ENCODE measurements at places on chromosomes 6 and 20.

- DNase-seq = no peak
Measured at GRCh38 chr6:96889146-96889545, 8.5 kb downstream of the NDUFAF4 start.

DNA sequence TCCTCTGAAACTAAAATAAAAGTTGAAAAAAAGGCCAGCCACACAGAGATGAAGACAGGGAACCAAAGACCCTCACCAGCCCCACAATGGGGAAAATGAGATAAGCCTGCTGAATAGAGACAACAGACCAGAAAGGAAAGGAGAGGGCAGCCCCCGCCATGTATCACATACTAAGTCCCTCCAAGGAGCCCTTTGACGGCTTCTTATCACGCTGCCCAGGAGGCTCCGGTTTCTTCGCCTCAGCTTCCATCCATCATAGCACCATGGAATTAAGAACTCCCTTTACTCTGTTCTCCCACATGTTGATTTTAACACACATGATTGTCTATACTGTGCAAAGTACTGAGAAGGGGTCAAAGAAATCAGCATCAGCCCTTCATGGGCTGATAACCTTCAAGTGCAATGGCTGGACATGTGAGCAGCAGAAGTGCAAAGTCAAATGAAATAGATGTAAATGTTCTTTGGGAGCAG, 54.9 kb downstream of the MAP3K5 start:
- no peak for DNase-seq

DNA sequence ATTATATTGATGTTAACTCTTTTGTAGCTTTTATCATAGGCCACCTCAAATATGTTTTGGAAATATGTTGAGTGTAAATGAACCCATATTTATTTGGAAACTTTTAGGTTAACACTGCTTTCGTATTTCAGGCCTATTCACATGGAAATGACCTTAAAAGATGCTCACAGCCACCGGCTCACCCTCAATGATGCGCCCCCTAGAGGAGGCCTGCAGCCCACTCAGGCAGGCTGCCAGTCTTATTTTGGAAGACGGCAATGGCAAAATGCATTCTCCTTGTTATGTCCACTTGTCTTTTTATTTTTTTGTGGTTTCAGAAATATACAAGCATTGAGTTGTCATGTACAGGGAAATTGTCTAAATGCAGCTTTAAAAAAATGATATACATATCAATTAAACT, 869.7 kb downstream of the PHF3 start:
- DNase-seq = no peak

DNA sequence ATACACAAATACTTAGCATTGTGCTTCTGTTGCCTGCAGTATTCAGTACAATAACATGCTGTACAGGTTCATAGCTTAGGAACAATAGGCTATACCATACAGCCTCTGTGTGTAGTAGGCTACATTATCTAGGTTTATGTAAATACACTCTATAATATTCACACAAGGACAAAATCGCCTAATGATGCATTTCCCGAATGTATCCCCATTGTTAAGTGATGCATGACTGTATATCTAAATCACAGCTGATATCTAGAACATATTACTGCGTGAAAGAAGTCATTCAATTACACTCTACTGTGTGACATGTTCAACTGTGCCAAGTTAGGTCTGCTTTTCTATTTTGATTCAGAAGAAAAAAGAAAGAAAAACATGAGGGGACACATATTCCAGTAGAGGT, 633.5 kb downstream of the RFPL4B start:
- no peak for DNase-seq

DNA sequence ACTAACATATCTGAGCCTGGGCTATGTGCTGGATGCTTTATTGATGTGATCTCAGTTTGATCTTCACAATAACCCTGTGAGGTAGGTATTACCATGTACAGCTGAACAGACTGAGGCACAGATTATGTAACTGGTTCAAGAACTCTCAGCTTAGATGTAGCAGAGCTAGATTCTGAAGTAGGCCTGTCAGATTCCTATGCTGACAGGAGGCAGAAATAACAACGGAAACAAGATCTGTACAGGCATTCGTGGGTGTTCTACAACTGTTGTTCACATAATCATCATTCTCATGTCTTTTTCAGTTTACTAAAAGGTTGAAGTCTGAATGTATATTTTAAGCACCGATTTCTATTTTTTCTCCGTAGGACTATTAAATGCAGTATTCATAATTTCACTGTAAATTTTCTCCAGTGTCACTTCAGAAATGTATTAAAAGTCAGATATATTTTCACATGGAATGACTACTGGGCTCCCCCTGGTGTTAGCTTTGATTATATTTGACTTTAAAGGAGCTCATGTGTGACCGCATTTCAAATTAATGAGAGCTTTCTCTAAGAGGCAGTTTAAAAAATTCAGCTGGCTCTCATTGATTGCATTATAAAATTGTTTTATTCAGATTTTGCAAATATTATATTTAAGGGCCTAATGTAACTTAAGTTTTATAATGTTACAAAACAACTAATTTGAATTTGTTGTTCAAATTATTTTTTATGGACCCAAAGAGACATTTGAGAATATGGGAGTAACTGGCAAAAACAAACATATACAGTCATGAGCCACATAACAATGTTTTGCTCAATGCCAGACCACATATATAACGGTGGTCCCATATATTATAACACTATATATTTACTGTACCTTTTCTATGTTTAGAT, 36.4 kb upstream of the SLC17A4 start:
- DNase-seq = peak; percentile 16

- DNase-seq = no peak
Measured at GRCh38 chr6:142300302-142300701, 1.5 kb upstream of the ADGRG6 start.

DNA sequence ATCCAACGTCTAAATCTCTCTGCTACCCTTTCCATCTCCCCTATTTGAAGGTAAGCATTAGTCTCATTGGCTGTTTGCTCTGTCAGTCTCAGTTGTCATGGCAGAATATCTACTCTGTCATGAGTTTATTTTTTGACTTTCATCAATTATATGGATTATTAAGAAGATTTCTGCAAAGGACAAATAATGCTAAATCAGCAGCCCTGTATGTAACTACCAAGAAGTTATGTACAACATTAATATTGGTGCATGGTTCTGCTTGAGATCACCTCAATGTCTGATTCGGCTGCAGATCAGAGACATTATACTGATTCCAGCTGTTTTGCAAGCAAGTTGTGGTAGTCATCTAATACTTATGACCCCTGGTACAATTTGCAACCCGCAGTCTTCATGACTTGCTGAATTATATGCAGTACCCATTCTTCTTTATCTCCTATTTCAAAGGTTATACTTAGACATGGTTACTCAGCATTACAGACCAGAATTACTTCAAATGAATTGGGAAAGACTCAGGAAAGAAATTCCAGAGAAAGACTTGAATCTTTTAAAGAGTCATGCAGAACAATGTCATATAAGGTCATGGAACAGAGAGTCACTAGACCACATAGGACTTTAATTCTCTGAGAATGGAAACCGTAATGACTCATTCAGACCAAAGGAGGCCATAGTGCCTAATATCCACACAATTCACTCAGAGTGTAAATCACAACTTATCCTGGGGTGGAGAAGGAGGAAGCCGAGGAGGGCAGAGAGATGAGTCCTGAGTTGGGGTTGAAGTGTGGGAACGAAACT, 201.4 kb downstream of the IBTK start:
- DNase-seq = peak; percentile 81

DNA sequence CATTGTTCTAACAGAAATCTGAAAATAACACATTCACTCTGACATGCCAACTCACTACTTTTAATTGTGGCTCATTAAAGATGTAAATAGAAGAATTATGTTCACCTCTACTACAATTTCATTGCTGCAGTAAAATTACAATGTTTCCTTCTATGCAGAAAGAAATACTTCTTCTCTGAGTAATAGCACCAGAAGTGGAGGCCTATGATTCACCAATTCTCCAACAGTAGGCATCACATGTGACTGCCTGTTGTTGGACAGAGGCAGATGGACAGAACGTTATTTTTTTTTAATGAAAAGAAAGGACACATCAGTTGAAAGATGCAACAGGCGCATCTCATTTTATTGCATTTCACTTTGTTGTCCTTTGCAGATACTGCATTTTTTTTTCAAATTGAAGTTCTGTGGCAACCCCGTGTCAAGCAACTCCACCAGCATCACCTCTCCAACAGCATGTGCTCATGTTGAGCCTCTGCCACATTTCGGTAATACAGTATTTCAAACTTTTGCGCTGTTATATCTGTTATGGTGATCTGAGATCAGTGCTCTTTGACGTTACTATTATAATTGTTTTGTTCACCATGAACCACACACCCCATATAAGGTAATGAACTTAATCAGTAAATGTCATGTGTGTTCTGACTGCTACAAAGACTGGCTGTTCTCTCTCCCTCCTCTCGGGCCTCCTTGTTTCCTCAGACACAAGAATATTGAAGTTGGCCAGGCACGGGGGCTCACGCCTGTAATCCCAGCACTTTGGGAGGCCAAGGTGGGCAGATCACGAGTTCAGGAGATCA, 121.4 kb downstream of the ATXN1 start:
- peak; percentile 74 for DNase-seq

GRCh38 chr20:40686893-40687292, 2.1 kb downstream of the MAFB start:
- DNase-seq = no peak

DNA sequence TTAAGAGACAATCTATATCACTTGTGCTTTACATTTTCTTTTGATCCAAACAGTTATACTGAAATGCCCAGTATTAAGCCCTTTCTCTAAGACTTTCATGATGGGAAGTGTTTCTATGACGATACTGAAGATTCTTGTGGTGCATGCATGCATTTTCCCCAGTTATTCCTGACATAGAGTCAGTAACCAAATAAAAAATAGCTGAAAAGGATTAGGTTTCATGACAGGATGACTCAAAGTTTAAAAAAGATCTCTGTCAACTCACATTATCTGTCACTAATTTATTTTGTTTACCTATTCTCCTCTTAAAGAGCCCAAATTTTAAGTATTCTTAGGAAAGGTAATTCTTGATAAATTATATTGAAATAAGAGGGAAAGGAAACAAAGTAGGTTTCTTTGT, 98.4 kb downstream of the SESN1 start:
- DNase-seq = no peak

- no peak for DNase-seq
Measured at GRCh38 chr20:35561671-35562070, 19.8 kb downstream of the ERGIC3 start.

GRCh38 chr20:21575981-21576740, 62.3 kb upstream of the NKX2-2 start:
- DNase-seq = no peak

GRCh38 chr6:49556429-49556837, 6.0 kb downstream of the C6orf141 start:
- DNase-seq = peak; percentile 92
